IPS DF 6.9 (cell line): ENCODE measurements at places on chromosomes 16 and 17.

GRCh38 chr16:56192635-56192945 lies 1.3 kb downstream of the GNAO1 start:
- DNase-seq, result no peak

DNA sequence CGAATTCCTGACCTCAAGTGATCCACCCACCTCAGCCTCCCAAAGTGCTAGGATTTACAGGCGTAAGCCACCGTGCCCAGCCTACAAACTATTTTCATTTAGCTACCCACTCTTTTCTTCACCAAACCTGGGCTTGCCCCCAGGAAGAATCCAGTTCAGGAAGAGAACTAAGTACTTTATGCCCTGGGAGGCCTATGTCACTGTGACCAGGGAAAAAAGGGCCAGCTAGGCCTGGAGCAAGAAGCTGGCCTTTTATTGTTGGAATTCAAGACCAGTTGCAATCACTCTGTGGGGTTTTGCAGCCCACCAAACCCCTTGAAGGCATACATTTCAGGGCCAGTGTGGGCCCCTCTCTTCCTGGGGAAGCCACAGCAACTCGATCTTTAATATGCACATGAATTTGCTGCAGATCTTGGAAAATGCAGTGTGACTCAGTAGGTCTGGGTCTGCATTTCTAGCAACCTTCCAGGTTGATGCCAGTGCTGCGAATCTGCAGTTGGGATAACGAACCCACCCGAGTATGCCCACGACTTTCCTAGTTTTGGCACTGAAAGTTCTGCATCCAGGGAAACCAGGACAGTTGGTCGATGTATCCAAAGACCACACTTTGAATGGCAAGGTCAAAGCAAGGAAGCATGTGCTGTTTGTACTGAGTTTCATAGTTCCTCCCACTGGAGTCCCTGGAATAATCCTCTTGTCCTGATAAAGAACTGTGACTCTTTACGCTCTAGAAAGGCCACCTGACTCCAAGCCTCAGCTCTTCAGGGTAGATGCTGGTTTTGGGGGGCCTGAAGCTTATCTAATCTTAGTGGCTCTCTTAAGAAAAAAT lies 7.2 kb upstream of the MRPS23 start:
- DNase-seq, result no peak

GRCh38 chr16:49700251-49701064 lies 155.5 kb downstream of the ZNF423 start:
- DNase-seq, result no peak

DNA sequence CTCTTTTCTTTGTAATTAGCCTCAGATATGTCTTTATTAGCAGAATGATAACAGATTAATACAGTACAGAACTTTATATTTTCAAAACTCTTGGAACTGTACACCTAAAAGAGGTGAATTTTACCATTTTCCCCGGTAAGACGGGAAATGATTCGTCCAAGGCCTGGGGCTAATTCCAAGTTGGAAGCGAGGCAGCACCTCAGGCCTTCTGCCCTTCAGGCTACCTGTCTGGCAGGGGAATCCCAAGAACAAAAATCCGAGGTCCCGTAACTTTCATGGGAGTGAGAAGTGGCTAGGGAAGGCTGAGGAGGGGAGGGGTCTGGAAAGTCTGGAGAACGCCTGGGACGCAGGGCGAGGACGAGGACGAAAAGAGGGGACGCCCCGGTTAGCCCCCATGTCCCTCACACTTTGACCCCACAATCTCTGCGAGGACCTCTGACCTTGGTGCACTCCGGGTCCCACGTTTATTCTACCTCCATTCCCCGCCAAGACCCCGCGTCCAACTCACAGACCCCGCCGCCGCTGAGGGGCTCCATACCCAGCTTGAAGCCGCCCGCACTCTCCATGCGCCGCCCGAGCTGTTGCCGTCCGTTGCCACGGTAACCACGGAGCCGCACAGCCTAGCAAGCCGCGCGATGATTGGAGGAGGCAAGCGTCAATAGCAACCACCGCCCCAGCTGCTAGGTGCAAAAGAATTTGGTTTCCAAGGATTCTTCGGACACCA lies at the start of gene HYDIN:
Gene HYDIN (minus strand): TSS at position 601 of the 724 bp plus-strand sequence. CDS start 43,827 bp downstream, outside the sequence.
- peak; percentile 75 for DNase-seq

- DNase-seq, result no peak
These were observed 7.6 kb downstream of the HDAC5 start for GRCh38 chr17:44115585-44116415.

- DNase-seq, result no peak
These were observed 114.6 kb upstream of the MED13 start for GRCh38 chr17:62179525-62180161.

- DNase-seq, result no peak
These were observed 19.0 kb downstream of the SLC7A5 start for GRCh38 chr16:87850009-87851006.
